ENCODE measurements at places on chromosomes 4 and X.

DNA sequence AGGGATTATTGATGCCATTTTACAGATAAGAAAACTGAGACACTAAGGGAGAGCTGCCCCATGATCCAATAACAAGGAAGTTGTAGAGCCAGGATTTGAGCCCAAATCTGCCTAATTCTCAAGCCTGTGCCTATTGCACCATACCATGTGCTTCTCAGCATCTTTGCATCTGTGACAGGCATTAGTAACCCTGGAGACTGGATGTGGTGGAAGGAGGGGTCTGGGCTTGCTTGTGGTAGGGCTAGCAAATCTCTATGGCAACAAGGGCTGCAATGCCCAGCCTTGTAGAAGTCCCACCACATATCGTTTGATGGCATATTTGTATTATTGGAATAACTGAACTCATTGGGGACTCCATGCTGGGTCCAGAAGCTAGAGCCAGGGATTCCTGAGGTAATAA lies 58.1 kb downstream of the RTL5 start:
- DNase-seq = no peak

DNA sequence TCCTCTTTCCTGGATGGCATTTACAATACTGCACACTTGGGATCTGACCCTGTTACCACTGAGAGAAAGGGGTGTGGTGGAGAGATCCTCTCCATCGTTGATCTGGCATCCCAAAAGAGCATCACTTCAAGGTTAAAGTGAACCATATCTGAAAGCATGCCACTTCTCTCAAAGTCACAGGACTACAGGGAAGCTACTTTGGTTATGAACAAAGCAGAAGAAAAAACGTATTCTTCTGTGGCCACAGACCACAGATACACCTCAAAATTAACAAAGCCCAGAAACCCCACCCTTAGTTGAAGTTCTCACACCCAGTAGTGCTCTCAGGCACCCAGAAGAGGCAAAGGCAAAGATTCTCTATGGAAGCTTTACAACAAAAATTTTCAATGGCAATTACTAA lies 108.3 kb downstream of the JADE1 start:
- no peak for DNase-seq

GRCh38 chrX:149629730-149630387 lies 1.7 kb downstream of the TMEM185A start:
- no peak for DNase-seq

DNA sequence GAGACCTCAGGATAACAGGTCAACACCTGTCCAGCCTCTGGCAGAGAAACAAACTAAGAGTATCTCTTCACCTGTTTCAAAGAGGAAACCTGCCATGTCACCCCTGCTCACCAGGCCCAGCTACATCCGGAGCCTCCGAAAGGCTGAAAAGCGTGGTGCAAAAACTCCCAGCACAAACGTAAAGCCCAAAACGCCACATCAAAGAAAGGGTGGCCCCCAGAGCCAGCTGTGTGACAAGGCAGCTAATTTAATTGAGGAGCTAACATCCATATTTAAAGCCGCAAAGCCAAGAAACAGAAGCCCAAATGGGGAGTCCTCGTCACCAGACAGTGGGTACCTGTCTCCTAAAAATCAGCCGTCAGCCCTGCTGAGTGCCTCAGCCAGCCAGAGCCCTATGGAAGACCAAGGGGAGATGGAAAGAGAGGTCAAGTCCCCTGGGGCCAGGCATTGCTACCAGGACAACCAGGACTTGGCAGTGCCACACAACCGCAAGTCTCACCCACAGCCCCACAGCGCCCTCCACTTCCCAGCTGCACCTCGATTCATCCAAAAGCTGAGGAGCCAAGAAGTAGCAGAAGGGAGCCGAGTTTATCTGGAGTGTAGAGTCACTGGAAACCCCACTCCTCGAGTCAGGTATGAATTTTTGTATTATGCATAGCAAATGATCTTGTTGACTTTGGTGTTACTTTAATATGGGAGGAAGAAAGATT lies 15.1 kb downstream of the PALLD start:
- DNase-seq = no peak

- DNase-seq = no peak
Measured at GRCh38 chr4:907103-907400, 25.1 kb downstream of the GAK start.

GRCh38 chrX:101377547-101377946 lies 8.4 kb downstream of the BTK start:
- no peak for DNase-seq

- DNase-seq = no peak
Measured at GRCh38 chr4:27861802-27862201, 1001.2 kb downstream of the STIM2 start.

DNA sequence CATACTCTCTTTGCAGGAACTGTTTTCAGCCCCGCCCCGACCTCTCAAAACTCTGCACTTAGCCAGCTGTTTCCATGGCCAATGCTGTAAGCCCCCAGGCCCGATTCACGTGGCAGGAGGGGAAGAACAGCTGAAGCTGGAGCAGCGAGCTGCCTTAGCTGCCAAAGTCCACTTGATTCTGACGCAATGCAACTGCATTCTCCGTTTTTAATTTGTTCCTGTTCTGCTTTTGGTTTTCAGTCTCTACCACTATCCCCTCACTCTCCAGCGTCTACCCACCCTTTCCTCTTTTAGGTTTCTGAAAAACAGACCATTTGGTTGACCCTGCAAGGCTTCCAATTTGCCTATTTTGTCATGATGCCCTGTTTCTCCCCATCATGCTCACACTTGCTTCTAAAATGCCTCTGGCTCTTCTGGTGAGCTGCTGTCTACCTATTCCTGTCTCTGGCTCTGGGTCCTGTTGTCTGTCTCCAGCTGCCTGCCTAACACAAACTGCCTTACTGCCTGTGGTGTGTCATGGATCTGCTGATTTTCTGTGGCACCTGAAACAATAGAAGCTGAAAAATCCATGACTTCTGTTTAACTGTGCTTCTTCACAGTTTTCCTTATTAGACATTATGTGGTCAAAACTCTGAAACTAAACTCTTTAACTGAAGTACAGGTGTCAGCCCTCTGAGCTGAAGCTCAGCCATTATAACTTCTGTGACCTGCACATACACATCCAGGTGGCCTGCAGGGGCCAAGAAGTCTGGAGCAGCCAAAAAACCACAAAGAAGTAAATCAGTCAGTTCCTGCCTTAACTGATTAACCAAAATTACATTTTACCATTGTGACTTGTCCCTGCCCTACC lies 160.5 kb upstream of the AGTR2 start:
- no peak for DNase-seq

DNA sequence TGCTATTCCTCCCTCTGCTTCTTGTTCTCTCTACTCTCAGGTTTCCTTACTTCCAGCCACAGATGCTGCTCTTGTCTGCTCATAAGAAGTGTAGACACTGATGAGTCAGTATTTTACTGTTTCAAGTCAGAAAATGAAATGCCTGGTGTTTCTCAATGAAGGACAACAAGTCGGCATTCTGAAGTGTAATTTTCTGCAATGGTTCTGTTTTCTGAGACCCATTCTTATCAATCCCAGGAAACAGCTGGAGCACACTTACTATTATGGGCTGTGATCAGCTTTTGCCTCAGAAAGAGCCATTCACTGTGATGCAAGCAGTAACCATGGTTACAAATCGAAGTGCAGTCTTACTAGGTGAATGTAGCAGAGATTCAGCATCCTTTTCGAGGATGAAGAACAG lies 42.0 kb downstream of the SLC4A4 start:
- DNase-seq = no peak

DNA sequence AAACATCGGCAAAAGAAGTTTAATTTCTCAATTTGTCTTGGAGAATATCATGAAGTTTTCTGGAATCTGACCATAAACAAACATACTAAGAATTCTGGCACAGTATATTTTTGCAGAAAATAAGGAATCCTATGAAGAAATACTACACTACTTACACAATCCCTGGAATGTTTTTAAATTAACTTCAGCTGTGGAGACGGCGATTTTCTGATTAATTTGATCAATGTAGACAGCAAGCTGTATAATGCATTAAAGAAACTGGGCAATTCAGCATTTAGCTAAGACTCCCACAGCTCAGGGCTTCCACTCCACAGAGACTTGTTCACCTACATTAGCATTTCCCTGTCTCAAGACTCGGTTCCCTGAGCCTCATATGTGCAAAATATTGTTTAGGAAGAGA lies 12.2 kb downstream of the EGFL6 start:
- DNase-seq = no peak

- DNase-seq = no peak
Measured at GRCh38 chrX:22616867-22617266, 344.2 kb downstream of the CBLL2 start.
